ENCODE measurements at places on chromosomes 2 and 18.

- no peak for DNase-seq
Observed at GRCh38 chr2:27885234-27885633, 5.0 kb downstream of the RBKS start.

DNA sequence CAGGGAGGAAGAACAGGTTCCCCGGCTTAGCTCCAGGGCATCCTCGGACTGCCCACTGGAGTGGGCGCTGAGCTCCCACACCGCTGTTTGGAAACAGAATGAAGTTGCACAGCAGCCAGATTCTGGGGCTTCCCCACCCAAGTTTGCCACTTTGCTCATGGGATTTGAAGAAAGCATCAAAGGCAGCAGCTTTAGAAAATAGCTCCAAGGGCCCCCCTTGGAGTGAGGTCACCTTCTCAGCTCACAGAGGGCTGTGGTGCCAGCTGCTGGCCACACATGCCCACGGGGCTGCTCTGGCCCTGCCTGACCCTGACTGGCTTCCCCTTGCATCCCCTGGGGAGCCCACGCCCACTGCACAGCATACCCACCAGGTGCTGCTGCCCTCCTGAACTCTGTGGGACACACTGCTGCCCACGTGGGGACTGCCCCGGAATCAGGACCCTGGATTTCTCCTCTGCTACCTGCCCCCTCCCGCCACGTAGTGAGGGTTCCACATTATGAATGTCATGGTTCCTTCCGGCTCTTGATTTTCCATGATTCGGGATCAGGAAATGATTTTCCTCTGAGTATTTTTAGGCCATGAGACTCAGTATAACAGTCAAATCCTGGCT is 70.3 kb downstream of the TGOLN2 start:
- DNase-seq: no peak

- no peak for DNase-seq
Observed at GRCh38 chr2:104900608-104901007, 46.7 kb downstream of the POU3F3 start.

DNA sequence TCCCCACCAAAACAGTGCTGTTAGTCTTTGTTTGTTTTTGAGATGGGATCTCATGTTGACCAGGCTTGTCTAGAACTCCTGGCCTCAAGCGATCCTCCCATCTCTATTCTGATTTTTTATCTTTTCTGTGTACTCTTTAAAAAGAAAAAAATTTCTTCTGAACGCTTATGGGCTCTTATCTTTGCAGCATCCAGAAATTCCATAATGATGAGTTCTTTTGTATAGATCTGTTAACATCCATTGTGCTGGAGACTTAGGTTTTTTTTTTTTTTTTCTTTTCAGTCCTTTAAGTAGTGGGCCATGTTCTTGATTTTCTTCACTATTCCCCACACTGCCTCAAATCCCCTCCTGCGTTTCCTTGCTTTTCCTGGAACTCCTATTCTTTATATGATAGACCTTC is 31.0 kb downstream of the RBBP8 start:
- no peak for DNase-seq

- DNase-seq: no peak
Observed at GRCh38 chr2:220393711-220394110, 766.3 kb downstream of the SLC4A3 start.

DNA sequence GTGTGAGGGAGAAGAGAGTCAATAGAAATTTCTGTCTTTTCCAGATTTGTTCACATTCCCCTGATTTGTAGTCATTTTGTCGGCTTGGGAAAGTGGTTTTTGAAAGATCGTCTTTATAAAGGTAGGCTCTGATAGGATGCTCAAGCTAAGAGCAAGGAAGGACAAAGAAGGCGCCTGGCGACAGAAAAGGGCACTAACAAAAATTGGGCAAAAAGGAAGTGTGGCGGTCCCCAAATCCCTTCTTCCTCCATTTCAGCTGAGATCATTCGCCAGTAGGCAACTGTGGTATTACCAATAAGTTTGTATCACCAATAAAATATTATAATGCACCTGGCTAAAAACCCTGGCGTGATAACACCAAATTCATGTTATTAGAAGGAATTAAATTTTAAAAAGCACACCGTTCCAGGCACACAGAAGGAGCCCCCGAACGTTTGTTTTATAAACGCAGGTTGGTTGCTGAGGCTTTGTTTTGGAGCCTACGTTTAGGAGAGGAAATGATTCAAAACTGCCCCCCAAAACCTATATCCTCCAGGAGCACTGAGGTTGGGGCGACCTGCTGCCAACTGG is 756 bp upstream of the PTPN4 start:
- DNase-seq: no peak

DNA sequence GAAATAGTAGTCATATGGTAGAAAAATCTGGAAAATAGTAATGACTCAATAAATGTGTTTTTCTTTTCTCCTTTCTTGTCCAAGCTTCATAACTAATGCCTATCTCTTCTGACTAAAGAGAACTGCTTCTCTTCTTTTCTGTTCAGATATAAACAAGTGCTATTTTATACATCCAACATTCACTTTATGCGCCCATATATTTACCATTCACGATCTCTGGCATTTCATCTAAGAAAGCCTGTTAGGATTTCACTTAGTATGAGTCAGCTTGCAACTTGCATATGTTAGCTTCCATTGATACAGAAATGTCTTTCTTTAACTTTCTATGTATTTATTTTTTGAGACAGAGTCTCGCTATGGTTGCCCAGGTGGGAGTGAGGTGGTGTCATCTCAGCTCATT is 224.9 kb downstream of the VAPA start:
- no peak for DNase-seq

GRCh38 chr18:44811572-44812125 is 131.0 kb downstream of the SETBP1 start:
- DNase-seq: no peak

- DNase-seq: peak; percentile 13
Observed at GRCh38 chr2:38438133-38438882, 61.2 kb upstream of the ATL2 start.

GRCh38 chr2:57497489-57498096 is 549.0 kb upstream of the VRK2 start:
- peak; percentile 70 for DNase-seq

DNA sequence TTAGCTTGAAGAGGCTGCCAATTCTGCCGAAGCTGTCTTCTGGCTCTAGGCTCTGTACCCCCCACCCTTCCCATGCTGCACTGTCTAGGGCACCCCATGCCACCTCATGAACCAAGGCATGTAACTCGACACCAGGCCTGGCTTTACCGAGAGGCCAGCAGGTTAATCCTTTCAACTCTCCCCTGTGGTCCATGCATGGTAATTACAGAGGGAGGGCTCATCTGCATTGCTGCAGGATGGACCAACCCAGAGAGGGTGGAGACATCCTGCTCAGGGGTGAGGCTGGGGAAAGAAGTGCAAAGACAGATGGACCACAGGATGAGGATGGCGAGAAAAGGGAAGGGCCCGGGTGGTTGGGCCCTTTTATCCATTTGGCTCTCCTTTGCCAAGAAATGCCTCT is 65.8 kb downstream of the KCTD1 start:
- no peak for DNase-seq
